ENCODE measurements at places on chromosomes 3 and 15. TPM values are rescaled to one million over a fixed set of nuclear protein-coding genes. Genes with fewer than 3 reads are reported as not detected.
A peak's percentile ranks its signal among the peaks of the same experiment; 100 is the strongest.

INKA1 gene
- total RNA-seq = 9.4 TPM

TJP1 gene
- 147 TPM for total RNA-seq

ISL2 gene
- total RNA-seq = 1.2 TPM

MYLK gene
- total RNA-seq = 13.3 TPM

LEKR1 gene
- total RNA-seq = 3.4 TPM

DNA sequence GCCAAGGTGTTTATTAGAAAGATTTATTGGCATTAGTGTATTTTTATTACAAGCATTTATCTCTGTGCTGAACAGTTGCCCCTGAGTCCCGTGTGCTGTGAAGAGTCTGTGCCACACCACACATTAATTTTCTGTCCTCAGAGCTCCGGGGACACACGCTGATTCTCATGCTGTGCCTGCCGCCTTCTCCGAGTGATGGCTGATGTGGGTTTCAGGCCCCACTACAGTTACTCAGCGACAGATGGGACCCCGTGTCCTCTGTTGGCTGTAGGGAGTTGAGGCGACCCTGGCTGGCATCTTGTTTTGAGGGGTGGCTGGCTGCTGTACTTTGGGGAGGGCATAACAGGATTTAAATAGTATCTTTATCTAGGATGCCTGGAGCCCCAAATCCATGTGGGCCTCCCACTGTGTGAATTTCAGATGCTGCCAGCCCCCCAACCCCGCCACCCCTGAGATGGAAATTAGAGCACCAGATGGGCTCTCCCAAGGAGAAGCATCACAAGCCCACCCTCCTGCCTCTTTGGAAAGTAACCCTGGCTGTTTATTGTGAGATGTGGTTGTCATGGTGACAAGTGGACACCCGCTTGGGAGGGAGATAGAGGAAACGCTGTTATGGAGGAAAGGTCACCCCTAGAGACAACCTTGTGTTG, 185.6 kb downstream of the APBA2 start:
- no peaks in the 10 kb centered on the region for H3K4me1 ChIP-seq
- no peak for DNase-seq
- no peak overlapping the region for H3K27ac ChIP-seq
- no peaks in the 10 kb centered on the region for H3K27me3 ChIP-seq
- H3K36me3 ChIP-seq = peaks cover 5% of the 10 kb centered on the region
- H3K4me3 ChIP-seq = no peak overlapping the region

DNA sequence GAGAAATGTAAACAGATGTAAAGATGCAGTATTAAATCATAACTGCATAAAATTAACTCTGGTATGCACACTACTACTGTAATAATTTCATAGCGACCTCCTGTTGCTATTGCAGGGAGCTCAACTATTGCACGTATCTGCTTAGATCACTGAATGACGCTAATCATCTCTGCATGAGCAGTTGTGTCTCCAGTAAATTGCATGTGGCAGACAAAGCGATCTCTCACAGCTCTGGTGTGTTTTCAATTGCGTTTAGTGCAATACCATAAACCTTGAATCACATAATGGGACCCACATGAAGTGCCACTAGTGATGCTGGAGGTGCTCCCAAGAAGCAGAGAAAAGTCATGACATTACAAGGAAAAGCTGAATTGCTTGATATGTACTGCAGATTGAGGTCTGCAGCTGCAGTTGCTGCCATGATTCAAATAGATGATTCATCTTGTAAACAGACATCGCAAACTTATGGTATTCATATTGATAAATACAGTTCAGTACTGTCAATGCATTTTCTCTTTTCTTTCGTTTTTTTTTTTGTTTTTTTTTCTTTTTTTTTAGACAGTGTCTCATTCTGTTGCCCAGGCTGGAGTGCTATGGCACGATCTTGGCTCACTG, 30.2 kb upstream of the LCTL start:
- no peak overlapping the region for H3K27ac ChIP-seq
- no peaks in the 10 kb centered on the region for H3K36me3 ChIP-seq
- no peak for DNase-seq
- no peaks in the 10 kb centered on the region for H3K27me3 ChIP-seq
- H3K4me3 ChIP-seq = no peak overlapping the region
- H3K4me1 ChIP-seq = peaks cover 8% of the 10 kb centered on the region

DNA sequence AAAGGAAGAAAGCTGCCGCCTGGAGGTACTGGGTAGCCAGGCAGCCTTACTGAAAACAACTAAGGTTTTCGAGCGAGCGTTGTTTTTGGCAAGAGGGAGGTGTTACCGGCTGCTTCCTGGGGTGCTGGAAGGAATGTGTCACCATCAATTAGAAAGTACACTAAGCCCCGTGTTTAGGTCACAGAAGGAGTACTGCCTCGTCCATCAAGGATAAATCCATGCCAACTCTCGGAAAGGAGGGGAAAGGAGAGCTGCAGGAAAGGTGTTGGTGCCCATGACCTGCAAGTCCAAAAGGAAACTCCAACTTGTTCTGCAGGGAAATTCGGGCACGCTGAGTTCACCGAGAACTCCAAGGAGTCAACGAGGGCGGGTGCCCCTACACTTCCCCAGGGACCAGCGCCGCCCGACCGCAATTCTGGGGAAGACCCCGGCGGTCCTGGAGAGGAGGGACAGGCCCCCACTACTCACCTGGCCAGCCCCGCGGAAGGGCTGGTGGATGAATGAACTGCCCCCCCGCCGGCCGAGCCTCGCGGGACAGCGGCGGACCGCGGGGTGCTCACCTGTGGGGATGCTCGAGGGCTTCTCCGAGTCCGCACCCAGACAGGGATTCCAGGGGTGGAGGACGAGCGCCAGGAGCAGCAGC, 542 bp downstream of the PLOD2 start:
- peak overlapping the region; percentile 88 for H3K4me3 ChIP-seq
- H3K27ac ChIP-seq = peak overlapping the region; percentile 91
- peak; percentile 26 for DNase-seq
- H3K4me1 ChIP-seq = peaks cover 68% of the 10 kb centered on the region
- no peaks in the 10 kb centered on the region for H3K36me3 ChIP-seq

DNA sequence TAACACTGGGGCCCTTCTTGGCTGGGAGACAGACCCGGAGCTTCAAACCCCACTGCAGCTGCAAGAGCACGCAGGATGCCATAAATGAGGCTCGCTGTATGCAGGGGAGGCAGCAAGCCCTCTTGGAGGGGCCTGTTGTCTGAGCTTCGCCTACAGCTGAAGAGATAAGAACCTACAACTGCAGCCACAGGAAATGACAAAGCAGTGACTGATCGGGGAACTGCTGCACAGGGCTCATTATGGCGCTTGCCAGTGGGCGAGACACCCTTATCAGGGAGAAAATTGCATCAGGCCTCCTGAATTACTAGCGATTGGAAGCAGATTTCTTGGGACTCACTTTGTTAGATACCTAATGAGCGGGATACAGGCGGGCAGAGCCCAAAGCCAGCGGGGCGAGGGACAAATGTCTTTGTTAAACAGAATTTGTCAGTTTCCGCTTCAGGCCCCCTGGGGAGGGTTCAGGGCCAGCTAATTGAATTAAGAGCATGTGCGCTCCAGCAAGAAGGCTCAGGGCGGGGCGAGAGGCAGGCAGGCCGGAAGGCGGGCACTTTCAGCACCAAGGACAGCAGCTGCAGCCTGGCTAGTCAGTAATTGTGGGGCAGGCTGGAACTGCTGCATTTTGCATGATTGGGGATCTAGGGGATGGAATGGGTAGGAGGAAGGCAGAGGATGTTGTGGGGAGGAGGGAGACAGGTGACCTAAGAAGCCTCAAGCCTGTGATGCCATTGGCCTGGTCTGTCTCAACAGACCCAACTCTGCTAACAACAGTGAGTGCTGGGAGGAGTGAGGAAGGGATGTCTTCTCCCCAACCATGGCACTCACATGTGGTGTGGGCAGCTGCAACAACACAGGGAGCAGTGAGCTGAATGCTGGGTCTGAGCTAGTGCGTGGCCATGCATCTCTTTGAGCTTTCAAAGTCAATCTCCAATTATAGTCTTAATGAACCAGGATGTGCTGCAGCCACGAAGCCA, 55.3 kb downstream of the CCDC33 start:
- peaks cover 60% of the 10 kb centered on the region for H3K27me3 ChIP-seq
- DNase-seq = peak; percentile 86
- H3K27ac ChIP-seq = peak overlapping the region; percentile 13
- no peaks in the 10 kb centered on the region for H3K36me3 ChIP-seq
- no peak overlapping the region for H3K4me3 ChIP-seq
- H3K4me1 ChIP-seq = peaks cover 14% of the 10 kb centered on the region

GRCh38 chr3:12869035-12869621, 27.8 kb upstream of the RPL32 start:
- H3K27ac ChIP-seq = no peak overlapping the region

DNA sequence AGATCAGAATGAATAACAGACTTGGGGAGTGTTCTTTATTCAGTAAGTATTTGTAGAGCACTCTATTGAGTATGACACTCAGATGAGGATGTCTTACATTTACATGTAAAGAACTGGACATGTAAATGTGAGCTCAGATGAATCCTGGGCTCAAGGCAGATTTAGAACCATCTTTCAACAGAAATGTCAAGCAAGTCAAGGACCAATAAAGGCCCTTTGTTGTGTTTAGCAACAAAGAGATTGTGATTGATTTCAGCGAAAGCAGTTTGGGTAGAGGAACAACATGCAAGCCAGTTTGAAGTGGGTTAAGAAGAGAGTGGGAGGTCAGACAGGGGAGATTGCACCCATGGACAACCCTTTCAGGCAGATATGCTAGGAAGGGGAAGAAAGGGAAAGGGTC, 194.2 kb upstream of the DNAJC19 start:
- no peak for DNase-seq
- no peaks in the 10 kb centered on the region for H3K36me3 ChIP-seq
- no peaks in the 10 kb centered on the region for H3K4me1 ChIP-seq
- peaks cover 10% of the 10 kb centered on the region for H3K27me3 ChIP-seq
- no peak overlapping the region for H3K27ac ChIP-seq

DNA sequence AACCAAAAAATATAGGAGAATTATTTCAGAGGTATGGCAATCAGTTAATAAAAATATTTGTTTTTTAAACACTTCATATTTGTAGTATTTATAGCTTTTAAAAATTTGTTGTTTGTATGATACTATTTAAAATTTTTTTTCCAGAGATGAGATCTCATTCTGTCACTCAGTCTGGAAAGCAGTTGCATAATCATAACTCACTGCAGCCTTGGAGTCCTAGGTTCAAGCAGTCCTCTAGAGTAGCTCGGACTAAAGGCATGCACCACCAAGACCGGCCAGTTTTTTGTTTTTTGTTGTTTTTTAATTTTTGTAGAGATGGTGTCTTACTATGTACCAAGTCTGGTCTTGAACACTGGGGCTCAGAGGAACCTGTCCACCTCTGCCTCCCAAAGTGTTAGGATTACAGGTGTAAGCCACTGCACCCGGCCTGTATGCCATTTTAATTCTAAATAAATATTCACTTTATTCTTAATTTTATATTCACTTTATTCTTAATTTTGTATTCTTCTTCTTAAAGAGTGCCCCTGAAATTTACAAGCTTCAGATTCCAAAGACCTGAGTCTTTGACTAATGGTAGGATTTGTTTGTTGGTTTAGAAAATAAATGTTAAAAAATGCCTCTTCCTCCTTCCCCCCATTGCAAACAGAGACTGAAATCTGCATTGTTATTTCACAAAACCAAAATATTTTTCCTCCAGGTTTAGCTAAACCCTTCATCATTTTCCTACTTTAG, 9.4 kb downstream of the TGFBR2 start:
- H3K36me3 ChIP-seq = no peaks in the 10 kb centered on the region
- DNase-seq = no peak
- peaks cover 9% of the 10 kb centered on the region for H3K4me1 ChIP-seq
- H3K27ac ChIP-seq = peak overlapping the region; percentile 68

DNA sequence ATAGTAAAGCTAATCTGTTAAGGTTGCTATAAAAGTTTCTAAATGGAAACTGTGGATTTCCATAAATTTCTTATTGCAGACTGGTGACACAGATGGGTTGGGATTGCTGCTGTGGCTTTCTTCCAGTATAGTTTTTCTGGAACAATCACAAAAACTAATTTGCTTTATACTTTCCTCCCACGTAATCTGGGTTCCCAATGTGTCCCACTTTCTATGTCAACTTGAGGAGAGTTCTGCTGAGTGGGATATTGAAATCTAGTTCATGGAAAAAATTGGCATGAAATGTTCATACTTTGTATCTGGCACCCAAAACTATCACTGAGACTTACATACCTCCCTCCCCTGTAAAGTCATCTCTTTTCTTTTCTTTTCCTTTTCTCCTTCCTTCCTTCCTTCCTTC, 126.8 kb downstream of the TGFBR2 start:
- H3K4me1 ChIP-seq = peaks cover 36% of the 10 kb centered on the region
- H3K4me3 ChIP-seq = no peak overlapping the region
- no peak overlapping the region for H3K27ac ChIP-seq
- no peaks in the 10 kb centered on the region for H3K36me3 ChIP-seq
- no peaks in the 10 kb centered on the region for H3K27me3 ChIP-seq

DNA sequence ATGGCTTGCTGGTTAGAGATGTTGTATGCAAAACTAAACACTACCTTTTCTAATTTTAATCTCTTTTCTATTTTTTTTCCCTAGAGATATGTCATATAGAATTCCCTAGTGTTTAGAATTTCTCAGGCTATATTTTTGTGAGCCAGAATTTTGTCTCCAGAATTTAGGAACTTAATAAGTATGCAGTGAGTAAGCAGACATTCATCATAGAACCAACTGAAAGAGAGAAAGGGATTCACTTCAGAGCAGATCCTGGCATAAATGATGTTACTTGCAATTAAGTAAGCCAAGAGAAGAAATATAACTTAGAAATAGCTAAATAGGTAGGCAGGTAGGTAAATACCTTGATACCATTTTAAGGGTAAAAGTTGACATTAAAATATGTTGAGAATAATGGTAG, 288.9 kb downstream of the ZNF385D start:
- no peak overlapping the region for H3K4me3 ChIP-seq
- no peaks in the 10 kb centered on the region for H3K36me3 ChIP-seq
- H3K27ac ChIP-seq = no peak overlapping the region
- DNase-seq = no peak

DNA sequence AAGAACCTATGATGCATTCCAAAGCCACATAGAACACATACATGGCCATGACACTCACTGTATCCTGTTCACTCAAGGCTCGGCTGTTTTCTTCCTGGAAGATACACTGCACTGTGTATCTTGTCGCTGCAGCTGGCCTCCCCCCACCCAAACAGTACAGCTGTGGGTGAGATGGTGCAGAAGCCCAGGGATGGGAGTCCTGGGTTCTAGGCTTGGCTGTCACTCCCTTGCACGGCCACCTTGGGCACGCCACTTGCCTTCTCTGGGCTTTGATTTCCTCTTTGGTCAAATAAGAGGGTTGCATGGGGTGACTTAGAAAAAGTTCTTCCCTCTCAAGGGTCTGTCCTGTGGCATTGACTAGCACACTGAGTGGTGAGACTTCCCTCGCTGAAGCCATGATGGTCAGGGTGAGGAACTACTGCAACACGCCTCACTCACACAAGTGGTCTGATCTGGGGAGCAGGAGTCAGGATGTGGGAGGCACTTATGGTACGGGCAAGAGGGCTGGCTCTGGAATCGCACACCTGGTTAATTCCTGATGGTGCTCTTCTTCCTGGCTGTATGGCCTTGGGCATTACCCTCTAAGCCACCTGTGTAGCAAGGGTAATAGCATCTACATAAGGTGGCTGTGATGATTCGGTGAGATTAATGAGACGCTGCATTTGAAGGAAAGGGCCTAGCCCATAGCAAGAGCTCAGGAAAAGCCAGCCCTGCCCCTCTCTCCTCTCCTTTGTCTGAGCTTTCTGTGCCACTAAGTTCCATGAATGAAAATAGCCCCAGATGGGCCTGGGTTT, 44.0 kb downstream of the ANP32A start:
- DNase-seq = no peak
- H3K27me3 ChIP-seq = no peaks in the 10 kb centered on the region
- H3K4me3 ChIP-seq = no peak overlapping the region
- H3K4me1 ChIP-seq = no peaks in the 10 kb centered on the region
- peaks cover 13% of the 10 kb centered on the region for H3K36me3 ChIP-seq

Data from mesothelial cell of epicardium (in vitro differentiated cells).